ENCODE measurements at places on chromosomes 1 and 21.

- DNase-seq = peak; percentile 71
Measured at GRCh38 chr1:13628711-13629110, 45.1 kb downstream of the PDPN start.

DNA sequence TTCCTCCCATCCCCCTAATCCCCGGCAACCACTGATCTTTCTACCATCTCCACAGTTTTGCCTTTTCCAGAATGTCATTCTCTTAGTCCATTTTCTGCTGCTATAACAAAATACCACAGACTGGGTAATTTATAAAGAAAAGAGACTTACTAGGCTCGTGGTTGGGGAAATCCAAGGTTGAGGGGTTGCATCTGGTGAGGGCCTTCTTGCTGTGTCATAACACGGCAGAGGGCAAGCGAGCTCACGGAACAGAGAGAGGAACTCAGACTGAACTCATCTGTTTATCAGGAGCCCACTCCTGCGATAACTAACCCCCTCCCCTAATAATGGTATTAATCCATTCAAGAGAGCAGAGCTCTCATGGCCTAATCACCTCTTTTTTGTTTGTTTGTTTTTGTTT lies 52.0 kb downstream of the RUNX3 start:
- DNase-seq = no peak

DNA sequence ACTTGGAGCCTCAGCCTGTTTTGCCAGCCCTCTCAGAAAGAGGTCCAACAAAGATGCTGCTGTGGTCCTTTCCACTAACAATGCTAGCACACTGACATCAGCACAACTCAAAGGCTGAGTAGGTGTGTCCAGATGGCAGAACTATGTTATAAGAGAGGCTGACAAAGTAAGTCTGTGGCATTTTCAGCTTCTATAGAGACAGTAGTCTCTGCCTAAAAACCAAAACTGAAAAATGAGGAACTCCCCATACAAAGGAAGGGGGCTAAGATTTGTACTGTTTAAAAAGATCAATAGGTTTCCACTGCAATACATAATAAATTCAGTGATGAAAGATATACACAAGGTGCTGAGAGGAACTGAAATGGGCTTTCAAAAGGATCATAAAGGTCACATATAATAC lies 12.3 kb downstream of the ERO1B start:
- no peak for DNase-seq

DNA sequence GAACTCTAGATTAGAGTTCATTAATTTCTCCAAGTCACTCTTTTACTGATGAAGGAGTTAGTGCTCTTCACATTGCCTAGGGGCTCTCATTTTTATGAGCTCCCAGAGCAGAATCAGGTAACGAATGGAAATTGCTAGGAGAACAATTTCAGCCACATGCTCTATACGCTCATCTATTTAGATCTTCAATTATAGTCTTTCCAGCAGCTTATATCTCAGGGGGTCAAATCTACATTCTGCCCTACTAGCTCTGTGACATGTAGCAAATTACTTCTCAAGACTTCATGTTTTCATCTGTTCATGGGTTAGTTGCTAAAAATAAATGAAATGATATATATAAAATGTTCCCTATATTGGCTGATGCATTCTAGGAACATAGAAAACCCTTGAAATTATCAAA lies 183.6 kb downstream of the PLPP3 start:
- DNase-seq = no peak

DNA sequence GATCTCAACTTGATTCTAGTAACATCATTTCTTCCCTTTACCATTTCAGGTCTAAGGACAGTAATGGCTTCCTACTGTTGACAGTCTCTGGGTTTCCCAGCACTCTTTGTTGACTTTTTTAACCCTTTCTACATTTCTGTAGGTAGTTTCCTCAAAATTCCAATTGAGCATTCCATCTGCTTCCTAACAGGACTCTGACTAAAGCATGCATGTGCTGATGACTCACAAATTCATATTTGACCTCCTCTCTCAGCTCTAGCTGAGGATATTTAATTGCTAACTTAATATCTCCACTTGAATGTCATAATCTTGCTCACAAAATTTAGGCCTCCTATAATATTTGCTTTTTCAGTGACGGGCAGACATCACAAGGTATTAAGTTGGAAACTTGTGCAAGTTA lies 93.3 kb upstream of the ZNHIT6 start:
- no peak for DNase-seq

DNA sequence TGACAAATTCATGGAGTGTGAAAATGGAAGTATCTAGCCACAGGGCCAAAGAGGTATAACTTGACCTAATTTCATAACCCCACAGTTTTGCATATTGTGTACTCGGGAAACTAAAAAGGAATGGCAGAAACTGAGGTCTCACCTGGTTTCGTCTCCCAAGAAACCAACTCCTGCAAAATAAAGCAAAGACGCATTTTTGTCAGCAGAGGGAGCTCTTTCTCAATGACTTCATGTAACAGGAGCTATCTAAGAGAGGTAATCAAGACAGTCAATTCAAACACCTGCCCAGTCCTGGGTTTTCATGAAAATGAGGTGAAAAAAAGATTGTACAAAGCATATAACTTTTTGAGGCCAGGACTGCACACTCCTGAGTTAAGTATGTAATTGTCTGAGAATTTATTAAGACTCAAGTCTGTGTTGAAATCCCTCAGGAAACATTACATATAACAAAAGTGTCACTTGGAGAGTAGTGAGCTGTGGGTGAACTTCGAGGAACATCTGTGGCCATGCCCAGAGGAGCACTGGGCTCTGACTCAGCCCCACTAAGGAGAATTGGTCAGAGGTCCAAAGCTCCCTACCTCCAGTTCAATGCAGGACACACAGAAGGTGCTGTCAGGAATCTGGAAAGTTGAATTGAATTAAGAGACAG lies 17.6 kb downstream of the FCRL4 start:
- peak; percentile 49 for DNase-seq

DNA sequence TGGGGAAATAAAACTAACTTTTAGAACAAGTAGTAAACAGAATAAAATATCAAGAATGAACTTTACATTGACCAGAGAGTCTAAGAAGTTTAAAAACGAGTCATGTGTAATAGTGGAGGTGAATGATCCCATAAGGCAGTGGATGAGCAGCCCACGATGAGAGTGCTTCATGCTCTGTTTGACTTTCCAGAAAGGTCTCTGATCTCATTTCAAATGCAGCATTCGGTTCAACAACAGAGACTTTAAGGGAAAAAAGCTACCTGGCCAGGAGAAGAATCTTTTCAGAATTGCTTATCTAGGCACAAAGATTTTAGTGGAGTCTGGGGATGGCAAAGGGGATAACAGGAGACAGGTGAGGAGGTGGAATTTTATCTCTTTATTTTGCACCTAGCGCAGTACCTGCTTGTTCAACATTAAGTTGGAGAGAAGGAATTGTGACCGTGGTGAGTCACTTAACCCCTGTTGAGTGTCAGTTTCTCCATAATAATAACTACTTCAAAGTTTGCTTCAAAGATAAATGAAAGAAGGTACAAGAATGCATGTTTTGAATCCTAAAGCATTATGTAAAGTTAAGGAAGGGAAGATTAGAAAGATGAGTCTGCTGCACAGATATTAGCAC lies 94.9 kb upstream of the KIF26B start:
- DNase-seq = no peak

- peak; percentile 54 for DNase-seq
Measured at GRCh38 chr1:232462213-232462612, 167.7 kb downstream of the SIPA1L2 start.

GRCh38 chr1:243473227-243474135 lies 217.6 kb downstream of the SDCCAG8 start:
- no peak for DNase-seq

GRCh38 chr1:32496127-32496526 lies 31.3 kb downstream of the ZBTB8B start:
- no peak for DNase-seq

DNA sequence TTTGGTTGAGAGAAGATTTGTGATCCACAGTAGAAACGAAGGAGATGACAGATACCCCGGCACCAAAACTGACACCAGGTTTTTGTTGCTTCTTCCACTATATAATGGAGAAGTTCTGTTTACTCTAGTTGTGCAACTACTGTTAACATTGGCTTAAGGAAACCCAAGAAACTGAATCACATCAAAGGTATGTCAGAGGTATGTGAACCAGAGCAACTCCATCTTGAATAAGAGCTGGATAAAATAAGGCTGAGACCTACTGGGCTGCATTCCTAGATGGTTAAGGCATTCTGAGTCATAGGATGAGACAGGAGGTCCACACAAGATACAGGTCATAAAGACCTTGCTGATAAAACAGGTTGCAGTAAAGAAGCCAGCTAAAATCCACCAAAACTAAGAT lies 173.7 kb upstream of the CAMK1G start:
- DNase-seq = peak; percentile 48

DNA sequence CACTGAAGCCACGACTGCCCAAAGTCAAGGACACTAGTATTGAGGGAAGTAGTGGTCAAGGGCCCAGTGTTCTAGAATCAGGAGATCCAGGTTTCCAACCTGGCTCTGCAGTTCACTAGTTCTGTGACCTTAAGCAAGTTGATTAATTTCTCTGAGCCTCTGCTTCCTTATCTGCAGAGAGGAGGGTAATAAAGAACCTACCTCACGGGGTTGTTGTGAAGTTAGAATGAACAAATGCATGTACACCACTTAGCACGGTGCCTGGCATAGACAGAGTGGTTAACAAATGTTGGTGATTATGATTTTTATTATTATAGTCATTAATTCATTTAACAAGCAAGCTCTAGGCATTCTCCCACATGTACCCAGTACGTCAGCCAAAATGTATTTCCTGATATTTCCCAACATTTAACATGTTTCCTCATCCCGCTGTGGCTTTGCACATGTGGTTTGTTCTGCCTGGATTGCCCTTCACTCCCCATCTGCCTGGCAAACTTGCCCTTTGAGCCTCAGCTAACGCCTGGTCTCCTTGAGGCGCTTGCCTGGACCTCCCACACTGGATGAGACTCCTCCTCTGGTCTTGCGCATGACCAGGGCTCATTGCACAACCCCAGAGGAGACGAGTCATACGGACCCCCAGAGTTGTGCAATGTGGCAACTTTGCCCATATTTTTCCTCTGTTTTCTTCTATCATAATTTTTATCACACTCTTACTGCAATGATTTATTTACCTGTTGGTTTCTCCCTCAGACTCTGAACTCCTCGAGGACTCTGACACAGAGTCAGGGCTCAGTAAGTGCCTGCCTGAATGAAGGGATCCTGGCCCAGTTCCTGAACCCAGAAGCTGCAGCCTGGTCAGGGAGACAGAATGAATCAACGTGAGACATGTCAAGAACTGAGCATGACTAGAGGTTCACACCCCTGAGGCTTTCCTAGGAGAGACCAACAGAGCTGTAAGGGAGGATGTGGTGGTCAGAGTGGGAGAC lies 20.7 kb upstream of the MFSD2A start:
- DNase-seq = peak; percentile 85

DNA sequence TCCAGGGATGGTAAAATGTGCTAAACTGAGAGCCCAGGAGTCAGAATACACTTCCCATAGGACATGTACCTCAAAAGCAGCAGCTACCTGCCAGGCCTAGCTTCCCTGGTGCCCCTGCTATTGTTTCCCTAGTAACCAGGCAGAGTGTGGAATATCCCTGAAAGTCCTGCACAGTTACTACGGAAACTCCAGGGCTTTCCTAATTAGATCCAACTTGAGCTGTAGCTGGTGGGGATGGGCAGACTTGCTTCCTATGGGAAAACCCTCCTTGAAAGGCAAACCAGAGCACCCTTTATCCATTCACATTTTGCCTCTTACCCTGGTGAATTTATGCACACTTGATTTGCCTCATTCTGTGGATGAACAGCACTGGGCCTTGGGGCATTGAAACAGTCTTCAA lies 559.9 kb upstream of the PBX1 start:
- no peak for DNase-seq

DNA sequence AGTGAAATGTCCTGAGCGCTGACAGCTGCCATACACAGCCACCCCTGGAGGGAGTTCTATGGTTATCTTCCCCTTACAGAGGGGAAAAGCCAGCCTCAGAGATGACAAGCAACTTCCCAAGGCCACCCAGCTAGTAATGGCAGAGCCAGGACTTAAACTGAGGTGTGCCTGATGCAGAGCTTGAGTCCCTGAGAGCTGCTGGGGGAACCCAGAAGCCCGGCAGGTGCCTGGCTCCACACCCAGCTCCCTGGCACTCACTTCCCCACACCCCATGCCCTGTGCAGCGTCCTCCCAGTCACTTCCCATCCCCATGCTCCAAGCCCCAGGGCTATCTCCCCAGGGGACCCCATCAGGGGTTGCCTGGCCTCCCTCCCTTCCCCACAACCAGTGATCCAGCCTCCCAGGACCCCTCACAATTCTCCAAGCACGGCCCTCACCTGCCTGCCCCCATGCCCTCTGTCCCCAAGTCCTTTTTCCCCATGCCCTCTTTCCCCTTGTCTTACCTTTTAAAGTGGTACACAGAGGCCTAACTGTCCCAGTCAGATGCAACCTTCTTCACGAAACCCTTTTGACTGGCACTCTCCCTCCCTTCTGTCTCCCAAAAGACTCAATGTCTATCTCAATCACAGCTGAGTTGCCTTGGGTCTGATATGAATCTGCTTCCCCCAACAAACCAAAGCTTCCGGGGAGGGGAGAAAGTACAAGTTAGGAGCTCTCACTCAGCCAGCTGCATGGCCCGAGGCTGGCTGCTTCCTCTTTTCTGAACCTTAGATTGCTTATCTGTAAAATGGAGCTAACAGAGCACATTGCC lies 39.8 kb upstream of the LRP8 start:
- DNase-seq = no peak

DNA sequence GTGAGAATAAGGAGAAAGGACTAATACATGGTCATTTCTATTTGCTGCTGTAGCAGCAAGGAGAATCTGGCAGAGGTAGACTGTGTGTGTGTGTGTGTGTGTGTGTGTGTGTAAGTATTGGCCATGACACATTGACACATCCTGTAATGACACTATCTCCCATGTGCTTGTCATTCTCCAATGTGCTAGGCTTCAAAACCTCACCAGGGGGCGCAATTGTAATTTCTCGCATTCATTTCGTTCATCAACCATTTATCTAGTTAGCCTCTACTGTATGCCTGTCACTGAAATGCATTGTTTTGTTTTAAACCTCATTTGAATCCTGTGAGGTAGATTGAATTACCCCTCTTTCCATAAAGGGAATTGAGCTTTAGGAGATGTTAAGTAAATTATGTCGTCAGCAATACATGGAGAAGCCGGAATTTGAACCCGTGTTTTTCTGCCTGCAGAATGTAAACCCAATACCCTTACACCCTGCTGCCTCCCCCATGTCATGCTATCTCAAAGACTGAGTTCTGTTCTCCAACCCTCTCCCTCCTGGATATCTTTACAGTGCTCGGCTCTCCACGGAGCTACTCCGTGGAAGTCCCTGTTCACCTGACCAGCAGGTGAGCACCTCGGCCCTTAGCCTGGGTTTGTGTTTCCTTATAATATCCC lies 100.8 kb downstream of the UCK2 start:
- DNase-seq = no peak

GRCh38 chr1:34320053-34320669 lies 143.5 kb downstream of the C1orf94 start:
- DNase-seq = no peak

- DNase-seq = no peak
Measured at GRCh38 chr1:94719926-94720793, 100.0 kb upstream of the SLC44A3 start.

All from kidney epithelial cell (primary cell).